ENCODE measurements at places on chromosomes 3 and 15.
A peak's percentile ranks its signal among the peaks of the same experiment; 100 is the strongest.

- no peak for DNase-seq
Measured at GRCh38 chr3:19070325-19070724, 78.0 kb upstream of the KCNH8 start.

DNA sequence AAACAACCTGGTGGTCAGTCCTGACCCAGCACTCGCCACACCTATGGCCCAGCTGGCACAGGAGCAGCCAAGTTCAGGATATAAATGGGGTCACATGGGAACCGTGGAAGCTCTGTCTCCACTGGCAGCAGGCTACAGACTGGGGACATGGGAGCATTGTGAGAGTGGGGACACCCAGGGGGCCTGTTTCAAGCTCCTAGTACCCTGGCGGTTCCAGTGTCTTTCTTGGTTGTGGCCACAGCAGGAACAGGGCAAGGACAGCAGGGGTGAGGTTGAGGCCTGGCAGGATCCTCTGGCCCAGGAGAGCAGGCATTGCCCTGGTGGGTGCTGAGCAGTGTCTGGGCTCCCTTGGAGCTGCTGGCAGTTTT is 1.9 kb downstream of the CSK start:
- no peak for DNase-seq

DNA sequence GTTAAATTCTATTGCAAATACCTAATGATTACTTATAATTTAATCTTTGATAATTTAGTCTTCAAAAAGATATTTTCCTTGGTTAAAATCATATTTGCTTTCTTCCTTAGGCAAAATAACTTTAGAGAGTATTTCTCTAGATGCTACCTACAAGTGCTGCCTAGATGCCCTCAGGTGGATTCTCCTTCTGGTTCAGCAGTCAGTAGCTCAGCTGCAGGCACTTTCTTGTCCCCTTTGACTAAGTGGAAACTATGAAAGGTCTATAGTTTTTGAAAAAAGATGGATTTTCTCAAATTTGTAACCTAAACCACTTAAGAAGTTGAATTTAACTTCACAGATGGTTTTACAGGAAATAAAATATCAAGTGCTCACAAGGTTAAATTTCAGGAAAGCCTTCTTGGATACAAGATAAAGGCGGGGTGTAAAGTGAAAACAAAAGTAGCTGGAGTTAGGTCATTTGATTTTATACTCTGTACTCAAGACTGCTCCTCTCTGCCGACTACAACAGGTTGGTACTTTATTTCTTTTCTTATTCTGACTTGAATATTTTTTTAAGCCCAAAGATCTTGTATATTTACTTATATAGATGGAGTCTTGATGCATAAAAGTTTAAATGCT is at the start of gene ACKR4:
TSS of gene ACKR4 (plus strand) at position 455 of the 618 bp plus-strand sequence. CDS start 3,128 bp downstream, outside the sequence.
- peak; percentile 3 for DNase-seq

- DNase-seq, result no peak
Measured at GRCh38 chr3:94043285-94043684, 14.9 kb upstream of the STX19 start.

DNA sequence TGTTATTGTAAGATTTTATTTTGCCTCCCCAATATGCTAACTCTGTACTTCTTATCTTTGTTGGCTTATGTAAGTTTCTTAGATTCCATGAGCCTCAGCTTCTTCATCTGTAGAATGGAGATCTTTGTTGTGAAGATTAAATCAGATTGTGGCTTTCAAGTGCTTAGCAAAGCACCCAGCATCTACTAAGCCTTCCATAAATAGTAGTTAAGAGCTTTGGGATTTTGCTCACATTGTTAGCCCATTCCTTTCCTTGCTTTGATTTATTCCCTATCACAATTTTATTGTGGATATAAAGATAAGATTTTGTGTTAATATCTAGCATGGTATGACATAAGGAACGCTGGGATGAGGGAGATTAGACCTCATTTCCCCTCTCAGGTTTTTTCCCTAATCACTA is 501.4 kb downstream of the PYDC2 start:
- DNase-seq, result no peak

DNA sequence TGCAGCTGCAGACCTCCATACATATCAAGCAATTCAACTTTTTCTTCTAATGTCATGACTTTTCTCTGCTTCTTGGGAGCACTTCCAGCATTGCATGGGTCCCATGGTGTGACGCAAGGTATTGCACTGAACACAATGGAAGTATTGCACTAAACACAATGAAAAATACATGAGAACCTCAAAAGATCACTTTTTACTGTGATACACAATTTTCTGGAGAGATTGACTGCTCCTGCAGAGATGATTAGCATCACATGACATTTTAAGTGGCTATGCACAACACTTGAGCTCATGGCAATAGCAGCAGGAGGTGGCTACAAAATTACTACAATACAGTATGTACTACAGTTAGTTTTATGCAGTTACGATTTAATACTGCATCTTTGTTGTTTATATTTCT is 113.5 kb upstream of the BHLHE40 start:
- no peak for DNase-seq

GRCh38 chr3:34957677-34958076 is 681.6 kb upstream of the ARPP21 start:
- no peak for DNase-seq

DNA sequence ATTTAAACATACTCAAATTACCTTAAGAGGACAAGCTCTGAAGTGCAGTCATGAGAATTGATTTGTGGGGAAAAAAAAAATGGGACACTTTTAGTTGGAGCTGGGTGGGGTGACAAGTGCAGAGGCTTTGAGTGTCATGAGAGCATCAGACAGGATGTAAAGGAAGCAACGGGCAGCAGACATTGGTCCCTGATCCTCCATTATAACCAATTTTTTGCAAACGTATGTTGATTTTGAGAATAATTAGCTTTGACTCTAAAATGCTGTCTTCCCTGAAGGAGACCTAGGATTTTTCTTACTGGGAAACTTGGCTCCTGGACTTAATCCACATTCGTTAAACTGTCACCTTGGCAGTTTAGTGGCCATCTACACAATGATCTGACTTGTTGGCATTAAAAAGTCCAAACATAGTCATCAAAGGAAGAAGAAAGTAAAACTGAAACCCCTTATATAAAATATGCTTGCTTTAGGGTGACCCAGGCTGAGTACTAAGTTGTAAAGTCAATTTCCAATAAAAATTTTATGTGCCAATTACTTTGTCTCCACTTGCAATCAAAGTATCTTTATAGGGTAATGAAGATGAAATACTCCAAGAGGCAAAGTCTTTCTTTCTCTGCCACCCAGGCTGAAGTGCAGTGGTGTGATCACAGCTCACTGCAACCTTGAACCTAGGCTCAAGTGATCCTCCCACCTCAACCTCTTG is 45.6 kb downstream of the BCL2L10 start:
- no peak for DNase-seq

DNA sequence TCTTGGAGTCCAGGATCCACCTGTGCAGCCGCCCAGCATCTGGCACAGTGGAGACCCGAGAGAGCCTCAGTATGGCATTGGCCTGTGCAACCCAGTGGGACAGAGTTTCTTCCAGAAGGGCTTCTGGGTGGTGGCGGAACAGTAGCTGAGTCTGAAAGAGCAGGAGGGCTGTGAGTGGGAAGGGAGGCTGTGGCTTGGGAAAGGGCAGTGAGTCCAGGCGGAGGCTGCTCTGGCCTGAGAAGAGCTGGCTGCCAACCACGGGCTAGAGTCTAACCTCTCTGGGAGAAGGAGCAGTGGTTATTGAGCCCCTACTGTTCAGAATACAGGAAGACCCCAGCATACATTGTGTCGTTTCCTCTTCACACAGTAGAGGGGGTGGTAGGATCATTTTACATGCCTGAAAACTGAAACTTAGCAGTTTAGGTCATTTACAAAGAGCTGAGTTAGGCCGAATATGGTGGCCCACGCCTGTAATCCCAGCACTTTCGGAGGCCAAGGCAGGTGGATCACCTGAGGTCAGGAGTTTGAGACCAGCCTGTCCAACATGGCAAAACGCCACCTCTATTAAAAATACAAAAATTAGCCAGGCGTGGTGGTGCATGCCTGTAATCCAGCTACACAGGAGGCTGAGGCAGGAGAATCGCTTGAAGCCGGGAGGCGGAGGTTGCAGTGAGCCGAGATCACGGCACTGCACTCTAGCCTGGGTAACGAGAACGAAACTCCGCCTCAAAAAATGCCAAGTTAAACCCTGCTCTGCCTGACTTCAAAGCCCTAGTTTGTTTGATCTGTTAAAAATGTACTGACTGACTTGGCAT is 3.2 kb downstream of the AEN start:
- DNase-seq, result peak; percentile 68

- no peak for DNase-seq
Measured at GRCh38 chr3:125059488-125060245, 3.9 kb upstream of the HEG1 start.

- DNase-seq, result no peak
Measured at GRCh38 chr15:98801234-98801561, 152.9 kb downstream of the IGF1R start.

- no peak for DNase-seq
Measured at GRCh38 chr3:97694876-97695275, 69.7 kb upstream of the ARL6 start.

GRCh38 chr15:55912982-55913381 is 80.4 kb downstream of the NEDD4 start:
- DNase-seq, result no peak

DNA sequence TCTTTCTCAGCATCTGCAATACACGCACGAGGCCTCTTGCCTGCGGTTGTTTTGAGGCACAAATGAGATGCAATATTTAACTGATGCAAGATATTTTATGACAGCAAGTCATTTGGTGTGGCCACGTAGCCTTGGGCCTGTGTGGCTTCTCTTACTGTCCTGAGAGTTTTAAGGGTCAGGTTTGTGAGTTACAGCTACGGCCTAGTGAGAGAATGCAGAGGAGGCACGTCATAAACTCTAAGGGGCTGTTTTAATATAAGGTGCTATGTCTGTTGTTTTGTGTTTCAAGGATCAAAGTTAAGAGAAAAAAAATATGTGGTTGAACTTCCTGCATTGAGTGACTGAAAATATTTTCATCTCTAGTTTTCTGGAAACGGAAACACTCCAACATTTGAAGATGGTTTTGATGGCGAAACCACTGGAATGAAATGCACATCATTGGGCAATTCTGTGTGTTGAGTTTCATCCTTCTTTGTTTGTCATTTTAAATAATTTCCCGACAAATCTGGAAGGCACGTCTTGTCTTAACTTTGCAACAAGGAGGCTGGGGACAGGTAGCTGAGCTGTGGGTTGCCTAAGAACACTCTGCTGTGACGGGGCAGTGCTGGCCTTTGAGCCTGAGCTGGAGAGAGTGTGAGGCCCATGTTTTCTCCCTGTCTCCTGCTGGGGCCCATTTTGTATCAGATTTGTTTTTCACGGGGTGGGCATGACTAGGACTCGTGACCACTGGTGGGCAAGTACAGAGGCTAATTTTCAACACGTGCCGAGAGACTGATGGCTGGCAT is 5.1 kb downstream of the APBA2 start:
- no peak for DNase-seq

- no peak for DNase-seq
Measured at GRCh38 chr3:177196008-177196455, 1.2 kb downstream of the TBL1XR1 start.

- no peak for DNase-seq
Measured at GRCh38 chr3:13501958-13502790, 22.1 kb downstream of the HDAC11 start.

GRCh38 chr3:139771331-139771730 is 93.6 kb upstream of the NMNAT3 start:
- no peak for DNase-seq

- DNase-seq, result no peak
Measured at GRCh38 chr3:63405882-63406281, 127.8 kb downstream of the SYNPR start.
